ENCODE measurements at places on chromosomes 12 and 14. TPM values are rescaled to one million over a fixed set of nuclear protein-coding genes. Genes with fewer than 3 reads are reported as not detected.
A peak's percentile ranks its signal among the peaks of the same experiment; 100 is the strongest.

GRCh38 chr14:69688299-69688649, 76.9 kb downstream of the SUSD6 start:
- DNase-seq: no peak

- DNase-seq: peak; percentile 57
Measured at GRCh38 chr14:76926521-76927251, 100.5 kb downstream of the LRRC74A start.

DNA sequence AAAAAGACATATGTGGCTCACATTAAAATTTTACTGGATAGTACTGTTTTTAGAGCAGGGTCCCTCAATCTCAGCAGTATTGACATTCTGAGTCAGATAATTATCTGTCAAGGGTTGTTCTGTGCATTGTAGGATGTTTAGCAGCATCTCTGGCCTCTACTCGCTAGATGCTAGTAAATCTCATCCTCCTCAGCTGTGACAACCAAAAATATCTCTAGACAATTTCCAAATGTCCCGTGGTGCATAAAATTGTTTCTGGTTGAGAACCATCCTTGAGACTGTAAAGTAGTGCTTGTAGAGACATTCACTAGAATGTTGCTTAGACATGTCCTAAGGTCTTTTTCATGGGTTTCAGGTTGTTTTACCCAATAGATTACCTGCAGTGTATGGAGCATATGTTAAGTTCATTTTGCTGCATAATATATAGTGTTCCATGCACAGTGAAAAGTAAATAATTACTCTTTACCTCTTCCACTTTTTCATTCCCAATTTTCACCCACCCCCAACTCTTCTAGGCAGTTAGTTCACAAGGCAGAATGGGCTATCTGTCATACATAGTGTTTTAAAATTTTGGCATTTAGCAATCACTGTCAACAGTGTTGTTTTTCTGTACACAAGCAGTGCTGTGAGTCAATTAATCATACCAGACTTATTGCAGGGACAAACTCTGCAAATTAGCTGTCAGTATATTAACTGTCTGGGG, 200.2 kb upstream of the SLC38A2 start:
- no peak for DNase-seq

The TBC1D30 gene
- total RNA-seq: 0.74 TPM

The BCL2L14 gene
- not detected for total RNA-seq
